ENCODE measurements at places on chromosomes 13 and 19.

DNA sequence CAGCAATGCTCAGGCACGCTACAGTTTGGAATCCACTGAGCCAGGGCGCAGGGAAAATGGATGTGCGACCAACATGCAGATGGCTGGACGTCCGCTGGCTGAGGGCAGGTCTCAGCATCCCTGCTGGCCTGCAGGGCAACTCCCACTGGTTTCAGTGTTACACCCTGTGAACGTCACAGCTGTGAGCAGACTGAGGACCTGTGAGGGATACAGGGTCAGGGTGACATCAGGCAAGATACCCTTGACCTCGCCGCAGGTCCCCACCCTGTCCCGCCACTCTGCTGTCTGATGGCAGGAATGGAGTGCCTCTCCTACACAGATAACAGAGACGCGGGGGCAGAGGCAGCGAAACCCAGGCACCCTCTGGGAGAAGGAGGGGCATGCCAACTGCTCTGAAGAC, 19.1 kb downstream of the ZFR2 start:
- DNase-seq, result no peak

DNA sequence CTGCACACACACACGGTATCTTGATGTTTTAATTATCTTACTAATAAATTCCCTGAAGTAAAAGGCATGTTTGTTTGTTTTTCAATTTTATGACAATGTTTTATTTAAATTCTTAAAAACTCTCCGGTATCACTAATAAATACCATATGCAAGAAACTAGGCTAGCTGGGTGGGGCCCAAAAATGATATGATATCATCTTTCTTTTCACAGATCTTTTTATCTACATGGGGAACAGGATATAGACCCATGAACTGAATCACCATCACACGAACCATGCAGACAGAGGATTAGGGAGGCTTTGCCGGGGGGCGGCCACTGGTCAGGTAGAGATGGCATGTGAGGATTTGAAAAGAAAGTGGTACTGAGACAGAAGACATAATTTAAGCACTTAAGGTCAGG, 266.4 kb downstream of the ENOX1 start:
- DNase-seq, result no peak

GRCh38 chr13:87872813-87873212, 201.6 kb downstream of the SLITRK5 start:
- DNase-seq, result no peak

GRCh38 chr19:38921420-38922274, 8.9 kb downstream of the SARS2 start:
- DNase-seq, result no peak

DNA sequence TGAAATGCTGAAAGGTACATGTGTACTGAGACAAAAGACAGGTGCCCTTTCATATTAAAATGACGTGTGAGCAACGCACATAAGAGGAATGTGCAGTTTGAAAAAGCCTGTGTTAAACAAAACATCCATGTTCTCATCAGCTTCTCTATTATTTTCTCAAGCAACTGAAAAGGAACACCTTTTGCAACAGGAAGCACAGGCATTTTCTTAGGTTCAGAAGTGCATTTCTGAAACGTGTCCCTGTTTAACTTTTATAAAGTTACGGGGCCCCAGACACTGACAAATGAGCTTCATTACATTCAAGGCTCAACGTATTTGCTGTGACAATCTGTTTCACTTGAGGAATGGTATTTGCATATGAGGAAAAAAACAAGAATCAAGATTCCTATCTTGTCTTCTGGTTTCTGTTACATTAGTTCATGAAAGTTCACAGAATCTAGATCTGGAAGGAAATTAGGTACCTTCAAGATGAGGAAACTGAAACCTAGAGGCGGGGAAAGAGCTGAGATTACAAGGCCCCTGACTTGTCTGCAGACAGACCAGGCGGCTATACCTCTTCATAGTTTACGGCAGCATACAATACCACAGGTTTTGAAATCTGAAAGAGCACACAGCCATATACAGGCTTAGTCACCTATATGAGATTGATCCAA, 431.7 kb downstream of the KLF12 start:
- no peak for DNase-seq

GRCh38 chr19:4671185-4671851, 1.2 kb upstream of the MYDGF start:
- no peak for DNase-seq

- DNase-seq, result no peak
These were observed 97.9 kb downstream of the GGACT start for GRCh38 chr13:100490692-100491091.
